ENCODE measurements at places on chromosomes 2 and 18.

DNA sequence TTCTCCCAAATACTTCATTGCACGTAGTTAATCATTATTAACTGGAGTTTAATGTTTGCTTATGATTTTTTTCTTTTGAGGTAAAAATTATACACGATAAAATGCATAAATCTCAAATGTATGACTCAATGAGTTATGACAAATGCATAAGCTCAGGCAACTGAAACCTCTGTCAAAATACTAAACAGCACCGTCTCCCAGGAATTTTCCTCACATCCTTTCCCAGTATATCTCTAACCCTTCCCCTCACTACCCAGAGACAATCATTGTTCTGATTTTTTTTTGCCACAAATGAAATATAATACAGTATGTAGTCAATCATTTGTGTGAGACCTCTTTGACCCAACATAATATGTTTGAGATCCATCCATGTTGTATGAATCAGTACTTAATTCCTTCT, 606.5 kb downstream of the CPS1 start:
- no peak for DNase-seq

DNA sequence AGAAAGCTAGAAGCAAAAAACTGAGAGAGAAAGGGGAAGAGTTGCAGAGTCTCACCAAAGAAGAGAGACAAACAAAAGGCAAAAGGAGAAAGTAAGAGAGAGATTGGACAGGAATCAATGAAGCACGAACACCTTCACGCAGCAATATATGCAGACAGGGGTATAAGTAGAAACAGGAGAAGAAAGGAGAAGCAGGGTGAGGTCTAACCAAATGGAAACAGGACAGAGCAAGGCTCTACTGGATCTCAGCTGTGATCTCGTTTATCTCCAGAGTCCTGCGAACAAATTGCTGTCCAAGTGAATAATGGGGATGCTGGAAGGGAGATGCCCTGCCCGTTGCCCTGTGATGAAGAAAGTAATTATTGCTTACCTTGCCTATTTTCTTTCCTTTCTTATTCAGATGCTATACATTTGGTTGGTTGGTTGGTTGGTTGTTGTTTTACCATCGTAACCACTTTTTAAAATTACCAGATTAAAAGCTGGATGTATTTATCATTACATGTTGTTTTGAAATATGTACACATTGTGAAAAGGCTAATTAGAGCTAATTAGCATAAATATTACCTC, 34.0 kb downstream of the SP100 start:
- DNase-seq, result no peak

- DNase-seq, result no peak
These were observed 34.9 kb downstream of the TEX44 start for GRCh38 chr2:231627384-231628120.

DNA sequence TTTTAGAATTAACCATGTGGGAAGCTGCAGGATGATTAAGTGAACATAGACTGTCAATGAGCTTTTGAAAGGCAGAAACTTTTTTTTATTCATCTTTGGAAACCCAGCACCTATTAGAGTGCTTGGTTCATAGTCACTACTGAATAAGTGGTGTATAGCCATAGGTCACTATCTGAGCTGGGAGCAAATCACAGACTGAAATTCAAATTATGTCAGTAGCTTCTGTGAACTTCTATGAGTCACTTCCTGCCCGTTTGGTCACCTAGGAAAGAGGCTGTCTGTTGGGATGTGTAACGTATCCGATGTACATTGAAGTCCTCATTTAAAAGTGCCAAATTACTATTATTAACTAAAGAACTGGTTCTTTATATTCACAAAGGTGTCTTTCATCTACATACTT, 20.5 kb upstream of the SLC40A1 start:
- DNase-seq, result no peak

DNA sequence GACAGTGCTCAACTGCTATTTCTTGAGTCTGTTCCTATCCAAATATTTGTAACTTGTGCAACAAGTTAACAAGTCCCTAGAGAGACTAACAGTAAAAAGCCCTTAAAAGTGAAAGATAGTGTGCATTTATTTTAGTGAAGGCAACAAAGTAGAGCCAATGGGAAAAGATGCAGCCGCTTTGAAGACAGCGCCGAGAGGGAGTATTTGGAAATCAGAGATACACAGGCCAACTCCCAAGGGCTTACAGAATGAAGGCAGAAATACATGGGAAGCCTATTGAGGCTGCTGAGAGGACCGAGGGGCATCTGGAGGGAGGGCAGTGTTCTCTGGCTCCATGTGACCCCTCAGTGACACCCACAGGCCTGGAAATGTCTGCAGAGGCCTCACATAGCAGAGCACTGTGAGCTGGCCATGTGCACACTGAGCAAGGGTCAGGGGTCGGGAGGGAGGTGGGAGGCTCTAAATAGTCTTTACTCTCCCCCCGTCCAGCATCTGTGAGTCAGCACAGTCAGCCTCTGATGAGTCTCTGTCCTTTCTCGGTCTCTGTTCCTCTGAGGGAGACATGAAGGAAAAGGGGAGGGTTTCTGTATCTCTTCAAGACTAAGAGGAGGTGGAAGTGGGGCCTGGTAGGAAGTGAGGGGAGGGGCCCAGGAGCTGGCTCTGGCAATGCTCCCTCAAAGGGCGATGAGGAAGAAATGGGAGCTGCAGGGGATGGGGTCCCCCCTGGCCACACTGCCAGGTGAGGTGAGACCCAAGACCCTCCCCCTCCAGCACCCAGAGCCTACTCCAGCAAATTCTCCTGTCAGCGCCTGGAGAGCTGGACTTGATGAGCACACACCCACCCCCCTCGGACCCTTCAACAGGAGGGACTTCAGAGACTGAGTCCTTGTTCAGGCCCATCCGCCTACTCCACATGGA, 133.6 kb downstream of the SP3 start:
- no peak for DNase-seq

GRCh38 chr2:174062934-174063333, 97.8 kb upstream of the SP3 start:
- DNase-seq, result no peak

DNA sequence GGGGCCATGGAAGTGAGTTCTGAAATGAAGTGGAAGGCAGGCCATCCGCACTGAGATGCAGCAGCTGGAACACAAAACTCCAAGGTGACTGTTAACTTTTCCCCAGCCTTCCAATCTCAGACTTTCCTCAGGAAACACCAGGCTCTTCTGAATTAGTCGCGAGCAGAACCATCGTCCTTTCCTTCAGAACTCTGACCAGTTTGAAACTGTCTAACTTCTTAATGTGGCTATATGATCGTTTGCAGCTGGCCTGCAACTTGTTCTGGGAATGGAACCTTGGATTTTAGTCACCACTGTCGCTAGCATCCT, 620 bp upstream of the RPL37A start:
- DNase-seq, result no peak

GRCh38 chr2:86038291-86039081, 67.2 kb downstream of the POLR1A start:
- peak; percentile 44 for DNase-seq

DNA sequence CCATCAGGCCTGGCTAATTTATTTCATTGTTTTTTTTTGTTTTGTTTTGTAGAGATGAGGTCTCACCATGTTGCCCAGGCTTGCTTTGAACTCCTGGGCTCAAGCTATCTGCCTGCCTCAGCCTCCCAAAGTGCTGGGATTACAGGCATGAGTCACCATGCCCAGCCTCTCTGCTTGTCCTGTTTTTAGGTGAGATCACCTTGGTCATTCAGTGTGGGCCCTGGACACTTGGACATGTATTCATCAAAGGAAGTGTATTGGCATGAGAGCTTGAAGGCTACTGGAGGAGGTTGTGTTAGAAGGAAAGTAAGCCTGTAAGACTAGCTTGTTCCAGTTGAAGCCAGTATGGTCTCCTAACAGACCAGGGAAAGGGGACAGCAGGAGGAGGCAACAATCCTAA, 229.2 kb upstream of the RGPD4 start:
- DNase-seq, result no peak

DNA sequence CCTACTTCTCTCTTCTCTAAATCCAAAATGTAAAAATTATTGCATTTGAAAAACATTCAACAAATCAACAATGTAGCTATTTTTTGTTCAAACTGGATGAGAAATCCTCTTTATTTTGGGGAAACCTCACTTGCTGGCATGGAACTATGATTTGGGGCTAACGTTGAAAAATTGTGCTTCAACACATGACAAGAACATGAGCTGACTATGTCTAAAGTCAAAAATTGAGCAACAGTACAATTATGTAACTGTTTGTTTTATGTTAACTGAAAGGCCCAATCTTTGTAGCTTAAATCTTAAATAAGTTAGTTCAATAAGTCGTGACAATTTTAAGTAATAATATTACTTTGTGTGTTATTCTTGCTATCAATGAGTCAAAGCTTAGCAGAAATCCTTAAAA, 67.3 kb downstream of the TMEFF2 start:
- DNase-seq, result no peak
